Fibroblast of skin of right biceps (primary cell): ENCODE measurements at places on chromosomes 4 and X.

- DNase-seq = no peak
Measured at GRCh38 chr4:151257704-151258103, 19.3 kb upstream of the PRSS48 start.

GRCh38 chrX:71118985-71119535 is 664 bp downstream of the MED12 start:
- no peak for DNase-seq

DNA sequence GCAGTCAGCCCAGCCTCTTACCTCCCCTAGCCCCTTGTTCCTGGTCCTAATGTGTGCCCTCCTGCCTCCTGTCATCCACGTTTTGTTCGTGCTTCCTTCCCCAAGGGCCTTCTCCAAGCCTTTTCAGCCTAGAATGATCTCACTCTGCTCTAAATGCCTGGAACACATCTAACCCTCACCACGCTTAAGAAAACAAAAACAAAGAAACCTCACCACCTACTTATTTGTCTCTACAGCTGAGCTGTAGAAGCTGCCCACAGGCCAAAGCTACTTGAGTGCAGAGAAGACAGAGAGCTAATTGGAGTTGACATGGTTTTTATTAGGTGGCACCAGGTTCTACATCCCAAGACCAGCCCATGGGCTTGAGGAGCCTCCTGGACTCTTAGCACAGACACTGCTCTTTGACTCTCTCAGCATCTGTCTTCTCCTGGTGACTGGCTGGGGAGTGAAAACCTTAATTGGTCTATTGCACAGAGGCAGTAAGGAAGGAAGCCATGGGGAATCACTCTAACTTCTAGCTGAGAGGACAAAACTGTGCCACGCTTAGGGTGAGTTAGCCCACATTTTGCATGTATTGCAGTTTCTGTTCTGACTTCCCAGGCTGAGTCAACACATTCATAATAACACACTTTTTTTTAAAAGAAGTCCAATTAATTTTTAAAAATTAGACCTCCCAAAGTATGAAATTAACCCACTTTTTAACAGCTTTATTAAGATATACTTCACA is 52.3 kb upstream of the PDK3 start:
- no peak for DNase-seq

DNA sequence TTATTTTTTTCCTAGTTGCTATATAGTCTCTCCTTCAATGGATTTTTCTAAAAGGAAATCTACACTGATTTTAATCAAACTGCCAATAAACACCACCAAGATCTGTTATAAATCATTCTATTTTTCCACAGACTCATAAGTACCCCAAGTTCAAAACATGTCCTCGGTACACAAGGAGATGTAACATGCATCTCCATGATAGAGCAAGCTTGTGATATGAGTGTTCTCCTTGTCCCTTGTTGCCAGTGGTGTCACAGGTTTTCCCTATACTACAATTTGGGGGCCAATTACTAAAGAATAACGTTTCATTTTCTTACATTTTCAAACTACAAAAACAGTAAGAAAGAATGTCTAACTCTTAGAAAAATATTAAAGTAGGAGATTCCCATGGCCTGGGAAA is 491 bp downstream of the ARHGEF6 start:
- DNase-seq = no peak

DNA sequence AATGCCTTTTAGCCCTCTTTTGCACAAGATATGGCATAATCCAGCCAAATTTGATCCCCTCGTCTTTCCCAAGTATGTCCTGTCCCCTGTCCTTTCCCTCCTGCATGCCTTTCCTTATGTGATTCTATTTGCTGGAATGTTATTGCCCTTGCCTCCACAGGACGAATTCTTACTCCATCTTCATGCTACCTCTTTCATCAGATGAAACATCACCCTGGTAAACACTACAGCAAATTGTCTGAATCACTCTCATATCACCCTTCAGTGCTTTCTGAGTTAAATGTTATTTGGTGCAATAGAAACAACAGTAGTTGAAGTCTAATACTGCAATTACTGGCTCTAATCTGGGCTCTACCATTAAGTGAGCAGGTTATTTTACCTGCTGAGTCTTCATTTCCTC is 52.2 kb upstream of the FAT1 start:
- DNase-seq = no peak

DNA sequence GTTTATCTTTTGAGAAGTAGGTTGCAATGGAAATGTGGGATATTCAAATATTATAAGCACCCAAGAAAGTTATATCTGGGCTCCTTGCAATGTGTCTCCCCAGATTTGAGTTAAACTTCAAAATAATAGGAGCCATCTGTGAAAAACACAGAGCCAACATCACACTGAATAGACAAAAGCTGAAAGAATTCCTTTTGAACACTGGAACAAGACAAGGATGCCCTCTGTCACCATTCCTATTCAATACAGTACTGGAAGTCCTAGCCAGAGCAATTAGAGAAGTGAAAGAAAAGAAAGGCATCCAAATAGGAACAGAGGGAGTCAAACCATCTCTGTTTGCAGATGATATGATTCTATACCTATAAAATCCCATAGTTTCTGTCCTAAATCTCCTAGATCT is 114.3 kb upstream of the IL1RAPL1 start:
- DNase-seq = no peak

GRCh38 chrX:119067023-119067739 is 5.6 kb upstream of the CT47C1 start:
- peak; percentile 46 for DNase-seq

DNA sequence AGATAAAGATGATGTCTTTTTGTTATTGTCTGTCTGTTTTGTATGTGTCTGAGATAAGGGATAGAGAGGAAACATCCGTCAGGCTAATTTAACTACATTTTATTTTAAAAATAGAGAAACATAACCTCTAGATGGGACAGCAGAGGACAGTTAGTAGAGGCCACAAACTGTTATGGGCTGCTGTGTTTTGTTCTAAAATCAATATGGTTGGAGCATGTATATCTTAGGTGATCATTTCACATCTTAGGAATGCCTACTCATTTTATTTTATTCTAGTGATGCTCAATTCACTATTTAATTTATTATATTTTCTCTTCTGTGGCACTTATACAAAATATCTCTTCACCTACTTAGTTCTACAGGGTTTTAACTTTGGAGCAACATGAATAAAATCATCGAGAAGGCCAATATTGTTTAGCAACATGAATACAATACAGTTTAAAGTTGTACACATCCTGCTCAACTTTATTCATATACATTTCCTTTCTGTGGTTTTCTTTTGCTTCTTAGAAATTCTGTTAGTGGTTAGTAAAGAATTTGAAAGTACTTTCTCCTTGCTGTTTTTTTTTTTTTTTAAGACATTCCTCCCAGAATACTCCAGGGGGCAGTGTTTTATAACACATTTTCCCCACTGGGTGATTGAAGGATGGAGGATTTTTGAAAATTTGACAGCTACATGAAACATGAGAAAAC is 392.9 kb downstream of the UNC5C start:
- DNase-seq = peak; percentile 67
